ENCODE measurements at places on chromosomes 1 and 21.

DNA sequence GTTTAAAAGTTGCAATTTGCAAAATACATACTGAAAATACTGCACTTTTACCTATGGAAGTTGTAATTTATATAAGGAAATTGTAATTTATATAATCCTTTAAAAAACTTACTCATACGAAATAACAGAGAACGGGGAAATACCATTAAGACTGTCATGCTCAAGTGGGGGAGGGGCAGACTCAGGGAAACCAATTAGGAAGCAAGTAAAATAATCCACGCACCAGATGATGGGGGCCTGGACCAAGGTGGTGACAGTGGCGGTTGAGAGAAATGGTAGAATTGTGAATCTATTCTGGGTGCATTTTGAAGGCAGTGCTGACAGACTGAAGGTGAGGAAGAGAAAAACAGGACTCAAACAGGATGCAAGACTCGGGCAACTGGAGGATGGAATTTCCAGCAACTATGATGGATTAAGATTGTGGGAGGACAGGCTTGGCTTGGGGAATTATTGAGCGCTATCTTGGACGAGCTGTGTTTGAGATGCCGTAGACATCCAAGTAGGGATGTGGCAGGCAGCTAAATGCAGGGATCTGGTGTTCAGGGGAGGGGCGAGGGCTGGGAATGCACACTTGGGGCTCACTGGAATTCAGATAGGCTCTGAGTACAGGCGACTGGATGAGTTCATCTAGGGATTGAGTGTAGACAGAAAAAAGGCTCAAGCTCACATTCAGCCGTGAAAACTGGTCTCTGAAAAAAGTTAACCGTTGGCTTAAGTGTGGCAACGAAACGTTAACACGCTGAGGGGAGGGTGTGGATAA is 977 bp downstream of the LCA5L start:
- no peak for DNase-seq

DNA sequence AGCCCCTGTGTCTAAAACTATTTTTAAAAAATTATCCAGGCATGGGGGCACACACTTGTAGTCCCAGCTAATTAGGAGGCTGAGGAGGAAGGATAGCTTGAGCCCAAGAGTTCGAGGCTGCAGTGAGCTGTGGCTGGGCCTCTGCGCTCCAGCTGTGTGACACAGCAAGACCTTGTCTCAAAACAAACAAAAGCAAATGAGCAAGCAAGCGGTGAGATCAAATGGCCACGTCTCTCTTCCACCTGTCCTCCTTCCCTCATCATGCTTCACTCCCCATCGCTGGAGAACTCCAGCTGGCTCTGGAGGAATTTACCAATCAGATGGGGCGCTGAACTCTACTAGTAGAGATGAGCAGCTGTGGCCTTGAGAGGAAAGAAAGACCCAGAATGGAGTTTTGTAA is 14.0 kb upstream of the REN start:
- DNase-seq: no peak

GRCh38 chr21:16195538-16195910 is 465.7 kb downstream of the USP25 start:
- peak; percentile 13 for DNase-seq

GRCh38 chr1:109105881-109106280 is 8.0 kb upstream of the ELAPOR1 start:
- no peak for DNase-seq

DNA sequence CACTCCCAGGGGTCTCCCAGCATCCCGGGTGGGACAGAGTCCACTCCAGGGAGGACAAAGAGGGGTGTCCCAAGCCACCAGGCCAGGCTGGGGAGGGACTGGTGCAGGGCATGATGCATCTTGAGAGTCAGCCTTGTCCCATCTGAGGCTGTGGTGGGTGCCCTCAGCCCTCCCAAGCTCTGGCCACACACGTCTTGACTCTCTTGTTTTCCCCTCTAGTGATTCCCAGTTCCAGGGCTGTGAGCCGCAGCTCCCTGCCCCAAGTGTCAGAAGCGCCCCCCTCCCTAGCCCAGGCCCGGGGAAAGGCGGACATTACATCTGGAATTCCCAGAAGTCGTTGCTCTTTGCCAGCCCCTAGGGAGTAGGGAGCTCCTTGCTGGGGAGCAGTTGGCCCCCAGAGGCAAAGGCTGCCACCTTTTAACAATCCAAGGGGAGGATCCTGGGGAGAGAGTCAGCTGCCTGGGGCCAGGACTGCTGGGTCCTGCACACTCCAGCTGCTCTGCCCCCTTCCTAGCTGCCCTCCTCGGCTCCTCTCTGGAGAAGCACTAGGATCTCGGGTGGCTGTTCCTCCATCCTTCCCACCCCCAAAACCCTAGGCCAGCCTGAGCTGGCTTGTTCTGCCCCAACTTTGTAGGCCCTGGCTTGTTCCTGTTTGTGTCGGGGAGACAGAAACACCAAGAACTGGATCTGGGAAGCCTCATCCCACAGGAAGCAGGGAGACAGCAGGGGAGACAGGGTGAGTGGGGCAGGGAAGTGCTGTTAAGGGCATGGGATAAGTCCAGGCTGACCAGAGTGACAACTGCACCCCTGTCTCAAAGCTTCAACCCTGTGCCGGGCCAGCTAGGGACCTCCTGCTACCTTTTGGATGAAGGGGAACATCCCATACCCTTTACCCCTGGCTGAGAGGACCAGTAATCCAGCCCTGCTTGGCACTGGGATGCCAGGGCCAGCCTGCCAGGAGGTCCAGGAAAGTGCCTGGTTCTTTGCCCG is 3.2 kb upstream of the PTPN7 start:
- no peak for DNase-seq

- no peak for DNase-seq
These were observed 265.1 kb upstream of the CAMK1G start for GRCh38 chr1:209318181-209319056.

DNA sequence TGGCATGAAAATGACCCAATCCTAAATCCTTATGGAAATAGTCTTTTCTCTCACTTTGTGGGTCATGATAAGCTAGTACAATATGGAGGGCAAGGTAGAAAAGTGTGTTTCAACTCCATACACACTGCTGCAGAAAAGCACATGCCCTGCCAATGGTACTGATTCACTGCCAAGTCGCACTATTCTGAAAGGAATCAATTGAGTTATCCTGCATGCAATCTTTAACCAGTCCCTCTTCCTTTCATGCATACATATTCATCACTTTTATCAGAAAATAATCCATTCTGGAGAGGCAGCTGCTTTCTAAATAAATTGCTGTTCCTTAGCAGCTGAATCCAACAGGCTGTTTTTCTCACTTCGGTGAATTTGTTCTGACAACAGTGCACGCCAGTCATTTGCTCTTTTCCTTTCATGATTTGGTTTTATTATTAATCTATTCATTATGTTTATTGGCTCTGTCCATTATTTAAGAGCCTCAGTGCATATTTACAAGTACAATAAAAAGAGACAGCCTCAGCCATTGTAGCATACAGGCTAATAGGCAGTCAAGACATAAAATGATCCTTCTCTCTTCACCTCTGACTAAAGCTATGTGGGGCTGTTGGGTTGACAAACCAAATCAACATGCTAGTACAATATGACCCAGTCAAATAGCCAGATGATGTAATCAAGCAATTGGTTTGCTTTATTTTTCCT is 108.8 kb downstream of the CHD1L start:
- DNase-seq: no peak

DNA sequence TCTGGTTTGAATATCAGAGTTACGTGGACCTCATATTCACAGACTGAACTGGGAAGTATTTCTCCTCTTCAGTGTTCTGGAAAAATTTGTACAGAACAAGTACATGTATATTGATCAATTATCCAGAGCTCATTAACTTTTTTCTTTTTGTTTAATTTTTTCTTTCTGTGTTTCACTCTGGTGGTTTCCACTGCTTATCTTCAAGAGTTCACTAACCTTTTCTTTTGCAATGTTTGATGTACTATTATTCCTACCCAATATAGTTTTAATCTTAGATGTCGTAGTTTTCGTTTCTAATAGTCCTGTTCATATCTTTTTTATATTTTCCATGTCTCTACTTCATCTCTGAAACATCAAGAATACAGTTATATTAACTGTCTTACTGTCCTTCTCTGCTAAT is 46.5 kb downstream of the TUT4 start:
- DNase-seq: no peak

DNA sequence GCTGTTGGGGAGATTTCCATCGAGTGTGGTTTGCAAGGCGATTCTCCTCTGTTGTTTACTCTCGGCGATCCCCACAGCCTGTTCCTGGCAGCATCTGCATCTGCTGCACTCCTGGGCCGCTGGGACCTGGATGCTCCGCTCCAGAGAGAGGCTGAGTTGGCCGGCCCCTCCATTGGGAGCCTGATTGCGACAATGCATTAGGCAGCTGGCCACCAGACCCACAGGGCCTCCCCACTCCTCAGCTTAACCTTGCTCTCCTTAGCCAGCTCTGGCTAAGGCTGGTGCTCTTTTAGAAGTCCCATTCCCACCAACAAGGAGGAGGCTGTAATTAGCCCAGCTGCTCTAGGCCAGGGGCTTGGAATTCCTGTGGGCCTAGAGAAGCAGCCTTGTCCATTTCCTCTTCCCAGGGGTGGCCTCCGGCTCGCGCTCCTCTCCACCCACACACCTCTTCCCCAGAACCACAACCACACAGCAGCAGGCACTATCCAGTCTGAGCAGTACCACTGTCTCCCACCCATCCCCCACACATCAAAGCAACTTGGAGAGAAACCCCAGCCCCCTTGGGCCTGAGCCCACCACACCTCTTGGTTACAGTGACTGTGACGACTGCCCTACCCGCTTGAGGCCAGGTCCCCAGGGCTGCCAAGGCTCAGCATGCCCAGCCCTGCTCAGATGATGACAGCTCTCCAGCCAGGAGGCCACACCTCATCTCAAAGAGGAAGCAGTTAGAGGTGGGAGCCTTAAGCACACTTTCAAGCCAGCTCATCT is 193.8 kb upstream of the EDN2 start:
- no peak for DNase-seq

DNA sequence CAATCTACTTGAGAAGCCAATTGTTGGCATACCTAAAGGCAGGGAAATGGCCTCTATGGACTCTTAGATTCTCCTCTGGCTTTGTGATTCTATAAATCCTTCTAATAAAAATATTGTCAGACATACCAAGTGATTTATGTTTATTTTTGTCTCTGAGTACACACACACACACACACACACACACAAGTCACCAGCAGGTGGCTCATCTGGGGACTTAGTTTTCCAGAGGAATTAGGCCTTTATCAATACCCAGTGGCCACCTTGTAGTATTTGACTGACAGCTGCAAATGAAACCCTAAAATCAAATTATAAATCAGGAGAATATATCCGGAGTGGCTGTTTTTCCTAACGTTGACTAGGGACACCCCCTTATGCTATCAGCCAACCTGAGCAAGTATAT is 258.5 kb downstream of the BRINP2 start:
- no peak for DNase-seq

- DNase-seq: no peak
These were observed 15.4 kb downstream of the PADI1 start for GRCh38 chr1:17220287-17220686.

All from KG1 (cell line).